Activated naive CD4-positive, alpha-beta T cell (primary cell): ENCODE measurements at places on chromosomes 3 and 15.
A peak's percentile ranks its signal among the peaks of the same experiment; 100 is the strongest.

DNA sequence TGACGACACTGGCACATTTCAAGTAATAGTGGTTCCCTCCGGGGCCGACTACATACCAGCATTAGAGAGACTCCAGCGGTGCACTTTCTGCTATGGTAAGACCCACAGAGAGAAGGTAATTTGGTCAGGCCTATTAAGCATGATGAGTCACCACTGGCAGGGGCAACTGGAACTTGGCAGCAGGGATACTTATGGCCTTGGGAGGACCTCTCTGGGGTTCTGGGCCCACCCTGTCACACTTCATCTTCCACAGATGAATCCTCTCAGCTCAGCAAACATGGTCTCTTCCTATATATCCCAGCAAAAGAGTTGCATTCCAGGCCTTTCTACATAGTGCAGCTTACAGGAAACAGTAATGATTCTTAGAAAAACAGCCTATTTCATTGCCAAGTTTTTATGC is 88.0 kb downstream of the PIK3R4 start:
- DNase-seq: no peak

DNA sequence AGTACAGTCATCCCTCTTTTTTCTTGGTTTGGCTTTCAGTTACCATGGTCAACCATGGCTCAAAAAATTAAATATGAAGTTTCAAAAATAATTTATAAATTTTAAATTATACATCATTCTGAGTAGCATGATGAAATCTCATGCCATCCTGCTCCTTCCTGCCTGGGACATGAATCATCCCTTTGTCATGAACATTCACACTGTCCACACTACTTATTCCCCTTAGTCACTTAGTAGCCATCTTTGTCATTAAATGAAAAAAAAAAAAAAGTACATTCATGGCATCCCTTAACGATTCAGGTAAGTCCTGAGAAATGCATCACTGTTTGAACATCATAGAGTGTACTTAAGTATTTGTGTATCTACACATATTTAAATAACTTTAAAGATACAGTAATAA is 1046.3 kb downstream of the ROBO2 start:
- no peak for DNase-seq

GRCh38 chr3:189160519-189161309 is 11.1 kb upstream of the TPRG1 start:
- DNase-seq: no peak

- DNase-seq: no peak
Measured at GRCh38 chr3:108973019-108973418, 19.3 kb upstream of the GUCA1C start.

DNA sequence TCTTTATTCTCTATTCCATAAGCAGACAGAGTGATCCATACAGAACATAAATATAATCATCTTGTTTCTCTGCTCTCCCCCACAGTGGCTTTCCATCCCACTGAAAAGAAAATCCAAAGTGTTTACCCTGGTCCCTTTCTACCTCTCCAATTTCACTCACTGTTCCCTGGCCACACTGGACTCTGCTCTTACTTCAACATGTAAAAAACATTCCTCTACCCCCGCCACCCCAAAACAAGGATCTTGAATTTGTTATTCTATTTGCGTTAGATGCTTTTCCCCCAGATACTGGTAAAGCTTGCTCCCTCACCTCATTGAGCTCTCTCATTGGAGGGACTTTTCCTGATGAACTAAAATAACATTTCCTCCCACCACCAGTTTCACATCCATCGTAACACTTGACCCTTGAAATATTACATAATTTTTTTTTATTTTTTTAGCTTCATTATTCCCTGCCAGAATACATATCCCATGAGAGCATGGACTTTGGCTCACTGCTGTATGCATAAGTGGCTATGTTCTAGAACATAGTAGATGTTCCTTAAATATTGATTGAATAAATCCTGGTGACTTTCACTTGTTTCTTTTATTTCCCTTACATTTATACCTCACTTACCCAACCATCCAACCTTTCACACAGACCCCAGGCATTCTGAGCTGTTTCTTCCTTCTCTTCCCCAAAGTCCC is 162.7 kb upstream of the MEIS2 start:
- no peak for DNase-seq

- DNase-seq: no peak
Measured at GRCh38 chr15:38748710-38749109, 184.1 kb upstream of the RASGRP1 start.

DNA sequence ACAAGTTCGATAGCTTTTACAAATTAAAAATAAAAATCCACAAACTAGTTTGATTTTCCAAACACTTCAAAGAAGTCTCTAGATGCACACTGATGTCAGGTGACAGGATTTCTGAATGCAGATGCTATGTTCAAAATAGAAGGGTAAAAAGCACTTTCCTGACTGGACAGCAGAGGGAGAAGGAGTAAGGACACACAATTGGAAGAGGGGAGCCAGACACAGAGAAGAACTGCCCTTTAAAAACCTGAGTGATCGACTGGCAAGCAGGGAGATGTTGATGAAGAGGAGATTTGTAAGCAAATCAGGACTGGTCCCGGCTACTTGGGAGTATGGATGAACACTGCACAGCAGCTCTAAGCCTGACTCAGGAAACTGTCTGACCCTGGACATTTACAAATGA is 612.8 kb downstream of the MAGI1 start:
- no peak for DNase-seq

GRCh38 chr3:66851894-66852613 is 146.1 kb upstream of the KBTBD8 start:
- no peak for DNase-seq

DNA sequence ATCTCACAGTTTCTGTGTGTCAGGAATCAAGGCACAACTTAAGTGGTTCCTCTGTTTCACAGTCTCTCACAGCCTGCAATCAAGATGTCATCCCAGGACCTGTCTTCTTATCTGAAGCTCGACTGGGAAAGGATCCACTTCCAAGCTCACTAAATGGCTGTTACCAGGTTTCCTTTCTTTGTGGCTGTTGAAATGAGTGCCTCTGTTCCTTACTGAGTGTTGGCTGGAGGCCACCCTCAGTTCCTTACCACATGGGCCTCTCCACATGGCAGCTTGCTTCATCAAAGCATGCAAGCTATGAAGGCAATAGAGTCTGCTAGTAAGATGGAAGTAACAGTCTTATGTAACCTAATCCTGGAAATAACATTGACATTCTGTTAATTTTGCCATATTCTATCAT is 174.0 kb downstream of the ERC2 start:
- no peak for DNase-seq

DNA sequence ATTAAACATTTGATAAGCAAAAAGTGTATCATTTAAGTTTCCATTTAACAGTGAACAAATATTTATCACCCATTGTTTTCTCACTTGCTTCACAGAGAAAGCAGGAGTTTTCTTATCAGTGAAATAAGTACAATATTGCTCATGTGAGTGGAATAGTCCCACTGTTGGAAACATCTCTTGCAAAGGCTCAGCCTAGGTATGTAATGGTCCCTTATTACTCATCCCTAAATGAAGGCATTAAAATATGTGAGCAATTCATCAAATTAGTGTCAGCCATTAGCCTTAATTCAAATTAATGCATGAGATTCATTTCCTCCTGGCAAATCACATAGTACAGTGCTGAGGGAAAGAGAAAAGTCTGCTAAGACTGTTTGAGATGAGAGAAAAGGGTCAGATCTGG is 9.6 kb upstream of the FMN1 start:
- no peak for DNase-seq

- no peak for DNase-seq
Measured at GRCh38 chr15:27587810-27588209, 511.3 kb downstream of the OCA2 start.

DNA sequence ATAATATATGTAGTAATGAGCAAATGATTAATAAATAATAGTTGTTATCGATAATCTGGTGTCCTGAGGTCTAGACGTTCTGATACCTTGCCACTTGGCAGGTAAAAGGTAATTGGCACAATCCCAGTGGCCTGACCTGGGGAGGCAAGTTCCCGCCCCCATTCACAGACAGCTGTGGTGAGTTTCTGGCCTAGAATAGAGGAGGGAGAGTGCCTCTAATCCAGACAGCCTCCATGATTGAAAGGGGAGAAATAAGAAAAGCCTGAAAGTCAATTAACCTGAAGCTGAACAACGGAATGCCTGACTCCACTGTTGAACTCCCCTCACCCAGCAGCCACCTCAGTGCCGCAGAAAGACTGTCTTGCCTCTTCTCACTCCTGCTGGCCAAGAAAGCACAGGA is 38.1 kb upstream of the SV2B start:
- DNase-seq: no peak

- no peak for DNase-seq
Measured at GRCh38 chr3:62833538-62833937, 41.7 kb downstream of the CADPS start.

DNA sequence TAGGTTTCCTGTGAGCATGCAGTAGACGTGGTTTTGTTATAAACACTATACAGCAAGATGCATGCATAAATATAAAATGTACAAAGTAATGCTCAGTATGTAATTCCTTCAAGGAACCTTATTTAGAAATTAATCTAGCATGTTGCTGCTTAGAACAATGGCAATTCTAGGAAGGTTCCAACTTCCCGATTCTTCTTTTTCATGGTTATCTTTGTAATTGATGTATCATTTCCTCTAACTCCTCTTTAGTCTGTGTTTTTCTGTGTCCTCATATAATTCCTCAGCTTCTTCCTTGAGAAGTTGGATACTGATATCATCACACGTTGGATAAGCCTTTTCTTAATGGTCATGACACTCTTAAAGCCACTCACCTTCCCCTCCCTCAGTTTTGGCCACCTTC is 3.5 kb downstream of the TSEN2 start:
- DNase-seq: no peak

- DNase-seq: no peak
Measured at GRCh38 chr15:71044006-71044405, 71.3 kb upstream of the THSD4 start.

GRCh38 chr15:69725957-69726356 is 273.3 kb downstream of the RPLP1 start:
- DNase-seq: no peak

DNA sequence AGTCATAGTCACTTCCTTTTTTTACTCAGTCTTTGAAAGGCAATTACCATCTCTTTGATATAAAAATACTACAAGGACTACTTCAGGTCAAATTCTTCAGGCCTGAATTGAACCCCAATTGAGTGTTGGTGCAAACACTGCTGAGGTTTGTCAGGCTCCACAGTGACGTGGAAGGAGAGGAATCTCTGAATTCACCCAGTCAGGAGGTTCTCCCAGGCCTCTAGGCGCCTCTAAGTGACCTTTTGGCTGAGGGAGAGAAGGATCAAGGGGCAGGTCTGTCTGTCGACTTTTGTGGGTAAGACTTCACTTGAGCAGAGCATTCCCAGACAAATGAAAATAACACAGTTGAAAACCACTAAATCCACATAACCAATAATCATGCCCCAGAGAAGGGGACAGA is 227.6 kb upstream of the CHRNA7 start:
- DNase-seq: no peak

DNA sequence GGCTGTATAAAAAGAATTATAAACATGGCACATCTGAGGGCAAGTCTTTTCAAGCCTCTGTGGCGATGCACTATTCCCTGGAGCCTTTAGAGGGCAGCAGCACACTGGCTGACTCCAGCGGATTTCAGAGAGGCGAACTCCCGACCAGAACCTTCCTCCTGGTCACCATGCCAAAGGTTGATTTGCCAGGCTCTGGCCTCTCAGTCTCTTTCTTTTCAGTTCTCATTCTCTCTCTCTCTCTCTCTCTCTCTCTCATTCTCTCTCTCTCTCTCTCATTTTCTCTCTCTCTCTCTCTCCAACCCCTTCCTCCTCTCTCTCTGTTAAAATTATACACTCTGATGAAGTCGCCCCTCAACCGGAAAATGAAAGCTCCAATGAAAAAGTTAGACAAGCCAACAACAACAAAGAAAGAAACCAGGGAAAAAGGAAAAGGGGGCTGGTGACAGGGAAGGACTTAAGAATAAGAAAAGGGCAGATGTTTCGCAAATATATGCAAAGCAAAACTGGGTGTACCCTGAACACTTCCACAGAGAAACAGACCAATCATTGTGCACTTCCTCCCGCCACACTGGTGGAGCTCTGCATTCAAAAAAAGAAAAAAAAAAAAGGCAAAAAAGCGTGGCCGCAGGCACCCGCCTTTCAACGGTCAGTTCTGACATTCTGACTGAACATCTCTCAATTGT is 90.2 kb downstream of the TIGIT start:
- DNase-seq: peak; percentile 14

DNA sequence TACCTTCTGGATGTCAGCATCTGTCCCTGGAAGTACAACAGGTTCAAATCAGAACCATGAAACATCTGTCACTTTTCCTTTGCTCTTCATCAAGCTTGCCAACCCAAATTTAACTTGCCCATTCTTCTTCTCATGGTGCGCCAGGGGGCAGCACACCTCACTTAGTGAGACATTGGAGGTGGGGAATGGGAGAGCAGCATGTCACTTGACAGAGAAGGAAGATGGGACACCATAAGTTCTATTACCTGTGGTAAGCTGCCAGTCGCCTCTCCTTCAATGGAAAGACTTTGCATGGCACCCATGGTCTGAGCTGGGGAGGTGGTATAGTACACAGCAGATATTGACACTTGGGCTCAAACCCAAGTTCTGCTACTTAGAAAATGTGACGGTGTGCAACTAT is 2.9 kb downstream of the SCN5A start:
- no peak for DNase-seq

GRCh38 chr15:42919308-42919707 is 1.3 kb downstream of the TTBK2 start:
- no peak for DNase-seq
